ENCODE measurements at places on chromosomes 3 and 15.

DNA sequence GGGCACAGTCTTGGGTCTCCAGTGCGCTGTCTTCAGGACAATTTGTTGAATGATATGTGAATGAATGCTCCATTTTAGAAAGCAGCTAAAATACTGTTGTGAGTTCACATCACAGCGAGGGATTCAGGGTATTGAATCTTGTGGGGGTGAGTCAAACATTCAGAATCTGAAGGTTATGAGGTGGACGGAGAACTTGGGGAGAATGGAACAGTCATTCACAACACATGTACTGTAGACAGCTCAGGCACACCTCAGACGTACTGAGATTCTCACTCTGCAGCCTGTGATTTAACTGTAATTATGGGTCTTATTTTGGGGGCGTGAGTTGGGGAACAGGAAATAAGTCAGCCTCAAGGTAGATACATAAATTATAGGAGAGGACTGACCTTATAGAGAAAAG, 13.9 kb downstream of the CRYBG3 start:
- no peak for DNase-seq

GRCh38 chr15:67181221-67181639, 73.2 kb downstream of the AAGAB start:
- no peak for DNase-seq

- DNase-seq, result no peak
Observed at GRCh38 chr3:123788710-123789109, 95.4 kb downstream of the MYLK start.

DNA sequence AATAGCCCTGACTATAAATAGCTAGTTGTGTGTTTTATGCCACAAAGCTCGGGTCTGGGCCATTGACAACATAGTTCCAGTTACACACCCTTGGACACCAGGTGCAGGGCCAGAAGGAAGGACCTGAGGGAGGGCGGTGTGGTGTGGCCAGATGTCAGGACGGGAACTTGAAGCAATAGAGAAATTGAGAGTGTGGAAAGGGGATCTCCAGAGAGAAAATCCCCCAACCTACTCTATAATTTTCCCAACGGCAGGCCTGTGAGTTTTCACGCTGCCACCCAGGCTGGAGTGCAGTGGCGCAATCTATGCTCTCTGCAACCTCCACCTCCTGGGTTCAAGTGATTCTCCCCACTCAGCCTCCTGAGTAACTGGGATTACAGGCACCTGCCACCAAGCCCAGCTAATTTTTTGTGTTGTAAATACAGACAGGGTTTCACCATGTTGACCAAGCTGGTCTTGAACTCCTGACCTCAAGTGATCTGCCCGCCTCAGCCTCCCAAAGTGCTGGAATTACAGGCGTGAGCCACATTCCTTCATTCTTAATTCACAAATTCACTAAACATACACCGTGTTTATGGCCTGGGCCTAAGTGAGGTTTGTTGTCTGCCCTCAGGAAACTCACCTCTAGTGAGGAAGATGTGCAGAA, 70.8 kb upstream of the KLF13 start:
- DNase-seq, result no peak
